Hematopoietic multipotent progenitor cell treated with erythropoietin and hydrocortisone succinate and interleukin-3 and kit ligand, for 6 days (in vitro differentiated cells): ENCODE measurements at places on chromosomes 5 and 9.

GRCh38 chr5:42879291-42879690 is 67.6 kb upstream of the SELENOP start:
- DNase-seq = no peak

- DNase-seq = no peak
These were observed 287.9 kb downstream of the ZSWIM6 start for GRCh38 chr5:61619777-61620518.

GRCh38 chr5:155258161-155258560 is 244.6 kb downstream of the KIF4B start:
- no peak for DNase-seq

DNA sequence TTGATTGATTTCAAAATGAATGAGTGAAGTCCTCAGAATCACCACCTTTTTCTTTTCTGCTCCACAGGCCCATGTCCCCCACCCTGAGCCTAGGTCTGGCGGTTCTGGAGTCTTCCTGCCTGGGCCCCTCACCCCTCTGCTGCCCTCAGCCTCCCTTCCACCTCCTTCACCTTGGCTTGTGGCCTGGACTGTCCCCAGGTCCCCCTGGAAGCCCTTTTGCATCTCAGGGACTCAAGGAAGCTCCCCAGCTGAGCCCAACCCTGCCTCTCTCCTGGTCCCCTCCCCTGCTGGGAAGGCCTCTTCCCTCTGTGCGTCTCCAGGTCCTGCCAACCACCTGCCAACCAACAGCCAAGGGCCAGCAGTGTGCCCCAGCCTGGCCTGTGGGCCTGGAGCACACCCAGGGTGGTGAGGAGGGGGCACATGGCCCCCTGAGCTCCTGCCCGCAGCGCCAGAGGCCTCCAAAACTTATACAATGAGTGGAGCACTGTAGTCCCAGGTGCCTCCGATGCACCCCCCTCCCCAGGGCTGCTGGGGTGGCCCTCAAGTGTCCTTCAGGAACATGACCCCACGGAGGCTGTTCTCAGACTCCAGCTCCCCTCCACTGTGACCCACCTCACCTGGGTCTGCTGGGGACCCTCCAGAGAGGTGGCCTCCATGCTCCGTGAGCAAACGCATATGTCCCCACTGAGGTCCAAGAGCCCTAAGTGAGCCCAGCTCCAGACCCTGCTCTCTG is 20.3 kb downstream of the GLT6D1 start:
- DNase-seq = no peak

GRCh38 chr9:124771867-124772679 is 962 bp upstream of the NR6A1 start:
- peak; percentile 66 for DNase-seq

GRCh38 chr5:55021410-55021809 is 2.6 kb upstream of the GZMK start:
- no peak for DNase-seq

GRCh38 chr5:80406980-80407734 is 707 bp upstream of the ZFYVE16 start:
- no peak for DNase-seq
